ENCODE measurements at places on chromosomes 1 and 21.

GRCh38 chr1:24186993-24187790 lies at the start of gene IFNLR1:
IFNLR1 (minus strand) TSS chr1:24187289; CDS start chr1:24187248, 41 bp downstream.
- no peak for DNase-seq

- DNase-seq: no peak
Observed at GRCh38 chr1:192005976-192006375, 152.3 kb upstream of the RGS18 start.

DNA sequence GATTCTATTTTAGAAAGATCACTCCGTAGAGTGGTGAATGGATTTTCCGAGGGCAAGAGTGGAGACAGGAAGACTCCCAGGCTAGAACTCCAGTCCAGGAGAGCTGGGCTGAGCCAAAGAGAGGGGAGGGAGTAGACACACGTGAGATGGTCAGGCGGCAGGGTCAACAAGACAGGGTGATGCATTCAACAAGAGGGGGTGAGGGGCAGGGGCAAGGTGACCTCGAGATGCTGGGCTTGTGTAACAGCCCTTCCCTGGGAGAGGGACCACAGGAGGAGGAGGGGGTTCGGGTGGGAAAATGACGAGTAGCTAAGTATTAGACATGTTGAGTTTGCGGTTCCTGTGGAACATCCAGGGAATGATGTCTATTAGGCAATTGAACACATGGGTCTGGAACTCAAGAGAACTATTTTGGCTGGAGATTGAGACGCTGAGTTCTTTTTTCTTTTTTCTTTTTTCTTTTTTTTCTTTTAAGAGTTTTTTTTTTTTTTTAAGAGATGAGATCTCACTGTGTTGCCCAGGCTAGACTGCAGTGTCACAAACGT lies 13.3 kb downstream of the RSPO1 start:
- no peak for DNase-seq

- no peak for DNase-seq
Observed at GRCh38 chr1:86346388-86346787, 49.7 kb downstream of the ODF2L start.

GRCh38 chr1:22252251-22252650 lies 109.4 kb upstream of the WNT4 start:
- no peak for DNase-seq

- peak; percentile 45 for DNase-seq
Observed at GRCh38 chr1:180178511-180179161, 24.0 kb downstream of the QSOX1 start.

GRCh38 chr21:45875416-45875760 lies 106.2 kb upstream of the COL6A1 start:
- DNase-seq: no peak

GRCh38 chr21:31846690-31847089 lies 26.1 kb upstream of the HUNK start:
- no peak for DNase-seq

- DNase-seq: peak; percentile 81
Observed at GRCh38 chr1:94925561-94926125, 1.3 kb downstream of the CNN3 start.

GRCh38 chr1:83807821-83808220 lies 191.1 kb downstream of the TTLL7 start:
- DNase-seq: no peak

GRCh38 chr1:224582041-224582440 lies 34.1 kb upstream of the CNIH3 start:
- no peak for DNase-seq

GRCh38 chr1:40143891-40144575 lies 17.2 kb upstream of the RLF start:
- peak; percentile 65 for DNase-seq

- no peak for DNase-seq
Observed at GRCh38 chr1:6914706-6915105, 129.5 kb downstream of the CAMTA1 start.

- DNase-seq: no peak
Observed at GRCh38 chr1:87986130-87986866, 657.6 kb downstream of the LMO4 start.

- no peak for DNase-seq
Observed at GRCh38 chr1:156772728-156773497, 5.6 kb downstream of the PRCC start.

- no peak for DNase-seq
Observed at GRCh38 chr1:241447031-241447644, 72.4 kb downstream of the FH start.

- DNase-seq: no peak
Observed at GRCh38 chr1:32818804-32819541, 1.5 kb downstream of the S100PBP start.

- DNase-seq: no peak
Observed at GRCh38 chr1:113303267-113303666, 87.0 kb upstream of the MAGI3 start.

- DNase-seq: no peak
Observed at GRCh38 chr1:209427277-209427676, 156.2 kb upstream of the CAMK1G start.
